ENCODE measurements at places on chromosomes 7 and 10. TPM values are rescaled to one million over a fixed set of nuclear protein-coding genes. Genes with fewer than 3 reads are reported as not detected.
A peak's percentile ranks its signal among the peaks of the same experiment; 100 is the strongest.

DNA sequence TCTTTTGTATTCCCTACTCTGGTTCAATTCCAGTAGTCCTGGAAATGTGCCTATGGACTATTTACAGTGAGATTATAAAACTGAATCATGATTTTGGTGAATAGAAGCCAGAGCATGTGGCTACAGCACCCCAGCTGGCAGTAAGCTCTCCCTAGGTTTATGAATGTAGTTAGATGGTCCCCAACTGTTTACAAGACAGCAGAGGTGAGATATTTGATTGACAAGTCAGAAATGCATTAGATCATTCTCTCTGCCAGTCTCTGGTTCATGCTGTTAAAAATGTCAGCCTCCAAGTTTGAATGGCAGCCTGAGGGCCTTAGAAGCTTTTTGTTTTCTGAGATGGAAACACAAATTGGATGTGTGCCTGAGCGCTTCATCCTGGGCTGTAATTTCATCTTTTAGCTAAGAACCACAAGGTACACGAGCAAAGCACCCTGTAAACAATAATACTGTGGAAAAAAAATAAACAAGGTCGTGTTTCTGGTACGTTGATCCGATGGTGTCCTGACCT, 85.0 kb downstream of the BTRC start:
- no peak for DNase-seq

The CRHR2 gene
- not detected for polyA plus RNA-seq

DNA sequence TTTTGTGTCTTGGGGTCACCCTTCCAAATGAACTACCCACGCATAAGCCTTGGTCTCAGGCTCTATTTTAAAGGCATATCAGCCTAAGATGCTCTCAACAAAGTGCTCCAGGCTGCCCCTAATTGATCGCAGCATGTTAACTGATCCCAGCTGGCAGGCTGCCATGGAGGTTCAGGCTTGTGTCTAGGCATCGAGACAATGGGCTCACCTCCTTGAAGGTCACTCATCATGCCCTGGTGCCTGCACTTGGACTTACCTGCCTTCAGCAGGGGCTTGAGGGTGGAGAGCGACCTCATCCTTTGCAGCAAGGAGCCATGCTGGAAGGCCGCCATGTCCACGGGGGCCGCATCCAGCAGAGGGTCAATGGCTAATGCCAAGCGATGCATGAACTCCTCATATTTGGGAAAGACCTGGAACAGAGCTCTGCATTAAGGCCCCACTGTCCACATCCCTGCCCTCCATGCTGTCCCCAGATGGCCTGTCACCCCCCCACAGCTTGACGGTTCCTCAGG, 17.8 kb downstream of the PYROXD2 start:
- no peak for DNase-seq

DNA sequence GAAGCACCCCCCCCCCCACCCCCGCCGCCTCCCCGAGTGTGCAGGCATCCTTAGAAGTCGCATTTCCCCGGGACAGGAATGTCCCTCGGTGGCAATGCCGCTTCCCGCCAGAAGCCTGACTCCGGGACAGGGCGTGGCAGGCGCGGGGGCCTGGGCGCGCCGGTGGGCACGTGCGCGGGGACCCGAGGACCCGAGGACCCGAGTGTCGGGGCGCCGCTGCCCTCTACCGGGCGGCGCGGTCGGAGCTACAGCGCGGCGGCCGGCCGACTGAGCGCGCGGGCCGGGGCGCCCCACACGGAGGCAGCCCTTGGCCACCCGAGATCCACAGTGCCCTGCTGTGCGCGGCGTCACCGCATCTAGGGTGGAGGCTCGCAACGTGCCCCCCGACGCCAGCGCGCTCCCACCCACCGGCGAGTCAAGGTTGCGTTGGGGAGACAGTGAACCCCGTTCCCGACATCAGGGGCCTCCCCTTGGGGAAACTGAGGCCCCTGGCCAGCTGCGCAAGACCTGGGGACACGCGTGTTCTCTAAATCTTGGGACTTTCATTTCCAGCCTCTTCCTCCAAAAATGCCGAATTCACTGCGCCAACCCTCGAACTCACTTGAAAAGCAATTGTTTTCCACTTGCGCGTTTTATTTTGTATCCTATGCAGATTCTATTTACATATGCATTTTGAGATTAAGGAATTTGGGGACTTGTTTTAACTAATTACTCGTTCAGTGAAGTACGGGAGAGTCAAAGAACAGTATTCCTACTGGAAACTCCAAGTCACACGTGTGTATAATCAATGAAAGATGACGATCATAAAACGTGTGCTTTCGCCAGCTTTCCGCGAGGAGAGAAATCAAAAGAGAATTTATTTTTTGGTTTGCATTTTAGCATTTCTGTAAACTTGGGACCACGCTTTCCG, 3.1 kb upstream of the CUX1 start:
- peak; percentile 70 for DNase-seq

- no peak for DNase-seq
Observed at GRCh38 chr7:92647011-92647625, 56.9 kb upstream of the FAM133B start.

DNA sequence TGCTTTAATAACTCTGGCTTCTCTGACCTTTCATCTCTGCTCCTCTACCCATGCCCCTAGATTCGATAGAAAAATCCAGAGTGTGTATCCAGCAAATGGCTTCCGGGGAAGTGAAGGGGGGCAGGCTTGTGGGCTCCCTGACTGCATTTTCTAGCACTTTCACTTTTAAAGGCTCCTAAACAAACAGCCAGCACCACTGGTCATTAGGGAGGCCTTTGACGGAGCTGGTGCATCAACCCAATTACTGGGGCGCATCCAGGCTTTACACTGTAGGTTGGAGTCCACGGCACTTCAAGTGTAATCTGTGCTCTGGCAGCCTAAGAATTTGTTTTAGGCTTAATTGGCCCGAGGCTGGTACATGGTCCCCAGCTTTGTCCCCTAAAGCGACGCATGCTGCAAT, 291.9 kb downstream of the GFRA1 start:
- DNase-seq: no peak

DNA sequence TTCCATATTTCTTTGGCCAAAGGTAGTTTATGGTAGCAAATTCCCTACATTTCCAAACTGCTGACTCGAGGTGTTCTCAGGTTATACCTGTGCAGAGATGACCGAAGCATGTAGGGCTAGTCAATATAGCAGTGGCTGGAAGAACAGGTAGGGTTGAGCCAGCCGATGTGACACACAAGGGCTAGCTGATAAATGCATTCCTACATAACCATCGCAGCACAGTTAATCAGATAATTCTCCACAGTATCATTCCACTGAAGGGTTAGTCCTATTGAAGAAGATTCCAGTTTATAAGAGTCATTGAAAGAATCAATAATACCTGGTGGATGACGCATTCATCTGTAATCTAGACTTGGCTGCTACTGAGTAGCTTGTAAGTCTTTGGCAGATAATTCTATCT, 220.0 kb downstream of the KIF20B start:
- DNase-seq: peak; percentile 7

- DNase-seq: no peak
Observed at GRCh38 chr7:69738396-69738951, 140.2 kb downstream of the AUTS2 start.

GRCh38 chr10:100683545-100684300, 61.7 kb upstream of the PAX2 start:
- DNase-seq: no peak

GRCh38 chr7:25126751-25127150, 1.7 kb upstream of the CYCS start:
- DNase-seq: no peak

The BICC1 gene
- polyA plus RNA-seq: 57.7 TPM

The ADIRF gene
- not detected for polyA plus RNA-seq

GRCh38 chr10:5944389-5945189, 32.8 kb downstream of the IL15RA start:
- DNase-seq: peak; percentile 75

DNA sequence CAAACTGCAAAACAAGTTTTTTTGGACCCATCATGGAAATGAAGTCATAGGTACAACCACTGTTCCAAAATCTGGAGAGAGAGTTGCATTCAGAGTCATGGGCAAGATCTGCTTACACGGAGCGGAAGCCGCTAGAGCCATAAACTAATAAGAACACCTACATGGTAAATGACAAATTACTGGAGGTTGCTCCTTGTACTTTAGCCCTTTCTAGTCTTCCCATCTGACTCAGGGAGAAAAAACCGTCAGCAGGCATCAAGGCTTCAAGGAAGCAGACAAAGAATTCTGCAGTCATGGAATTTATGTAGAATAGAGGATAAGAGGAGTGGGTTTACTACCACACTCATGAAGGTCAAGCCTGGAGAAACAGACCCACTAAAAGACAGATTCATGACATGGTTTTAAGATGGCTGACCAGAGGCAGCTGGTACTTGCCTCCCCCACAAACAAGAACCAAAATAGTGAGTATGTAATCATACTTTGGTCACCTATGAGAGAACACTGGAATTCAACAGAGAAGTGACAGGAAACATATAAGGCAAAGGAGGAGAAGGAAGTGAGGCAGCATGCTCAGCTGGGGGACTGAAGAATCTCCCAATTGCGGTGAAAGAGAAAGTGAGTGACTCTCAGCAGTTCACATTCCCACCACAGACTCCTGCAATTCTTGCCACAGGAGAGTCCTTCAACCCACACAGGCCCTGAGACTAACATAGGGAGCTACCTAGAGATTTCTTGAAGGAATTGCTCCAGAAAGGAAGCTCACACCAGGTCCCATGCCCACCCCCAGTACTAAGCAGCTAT, 42.4 kb upstream of the ASAH2 start:
- DNase-seq: no peak

GRCh38 chr7:23205909-23206767, 24.3 kb downstream of the NUP42 start:
- no peak for DNase-seq

GRCh38 chr7:5697754-5698424, 83.6 kb downstream of the RNF216 start:
- DNase-seq: no peak

DNA sequence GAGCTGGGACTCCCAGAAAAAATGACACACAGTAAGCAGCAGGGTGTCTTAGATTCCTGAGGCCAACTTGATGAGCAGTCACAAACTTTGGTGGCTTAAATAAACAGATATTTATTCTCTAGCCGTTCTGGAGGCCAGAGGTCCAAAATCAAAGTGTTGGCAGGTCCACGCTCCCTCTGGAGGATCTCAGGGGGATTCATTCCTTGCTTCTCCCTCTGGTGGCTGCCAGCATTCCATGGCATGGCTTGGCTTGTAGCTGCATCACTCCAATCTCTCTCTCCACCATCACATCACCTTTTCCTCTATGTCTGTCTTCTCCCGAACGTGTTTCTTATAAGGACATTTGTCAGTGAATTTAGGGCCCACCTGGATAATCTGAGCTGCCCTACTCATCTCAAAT, 98.4 kb downstream of the OSBPL3 start:
- no peak for DNase-seq

The HTR5A gene
- not detected for polyA plus RNA-seq

DNA sequence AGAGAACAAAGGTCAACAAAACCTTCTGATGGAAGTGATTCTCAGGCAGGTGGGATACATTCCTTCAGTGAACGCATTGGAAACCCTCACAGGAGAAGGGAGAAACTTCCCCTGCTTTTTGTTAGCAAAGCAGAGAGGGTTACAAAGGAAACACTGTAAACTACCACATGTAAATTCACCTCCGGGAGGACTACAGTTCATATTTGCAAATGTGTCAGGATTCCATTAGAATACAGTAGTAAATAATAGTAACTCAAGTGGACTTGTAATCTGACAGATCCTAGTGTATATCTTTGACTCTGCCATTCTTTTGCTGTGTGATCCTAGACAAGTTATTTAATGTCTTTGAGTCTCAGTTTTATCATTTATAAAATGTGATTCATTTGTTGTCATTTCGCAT, 504.3 kb upstream of the NRP1 start:
- no peak for DNase-seq

The PILRA gene
- 3.8 TPM for polyA plus RNA-seq

The EPDR1 gene
- 109 TPM for polyA plus RNA-seq

DNA sequence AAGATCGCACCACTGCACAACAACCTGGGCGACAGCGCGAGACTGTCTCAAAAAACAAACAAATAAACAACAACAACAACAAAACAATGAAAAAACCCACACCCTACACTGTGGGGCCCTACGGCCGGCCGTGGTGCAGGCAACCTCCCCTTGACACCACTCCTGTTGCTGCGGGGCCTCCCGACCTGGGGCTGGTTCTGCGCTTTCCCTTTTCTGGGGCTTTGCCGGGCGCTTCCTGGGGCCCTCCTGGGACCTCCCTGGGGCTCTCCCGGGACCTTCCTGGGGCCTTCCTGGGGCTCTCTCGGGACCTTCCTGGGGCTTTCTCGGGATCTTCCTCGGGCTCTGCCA, 46.6 kb downstream of the INSIG1 start:
- no peak for DNase-seq

DNA sequence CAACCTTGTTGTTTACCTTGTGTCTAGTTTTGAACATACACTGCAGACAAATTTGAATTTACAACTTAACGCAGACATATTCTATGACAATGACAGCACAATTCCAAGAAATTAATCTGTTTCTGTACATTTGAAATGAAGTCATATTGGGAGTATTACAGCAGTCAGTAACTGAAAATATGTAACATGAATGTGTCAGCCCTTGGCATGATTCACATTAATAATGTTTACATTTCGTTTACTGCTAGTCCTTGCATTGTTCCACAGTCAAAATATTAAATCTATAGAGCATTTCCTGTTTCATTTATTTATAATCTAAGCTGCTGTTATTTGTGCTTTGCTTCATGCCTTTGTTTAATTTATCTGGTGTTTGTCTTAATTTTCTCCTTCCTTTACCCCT, 80.4 kb downstream of the NOC3L start:
- DNase-seq: no peak

- DNase-seq: peak; percentile 99
Observed at GRCh38 chr7:47763063-47763974, 181.4 kb upstream of the TNS3 start.

DNA sequence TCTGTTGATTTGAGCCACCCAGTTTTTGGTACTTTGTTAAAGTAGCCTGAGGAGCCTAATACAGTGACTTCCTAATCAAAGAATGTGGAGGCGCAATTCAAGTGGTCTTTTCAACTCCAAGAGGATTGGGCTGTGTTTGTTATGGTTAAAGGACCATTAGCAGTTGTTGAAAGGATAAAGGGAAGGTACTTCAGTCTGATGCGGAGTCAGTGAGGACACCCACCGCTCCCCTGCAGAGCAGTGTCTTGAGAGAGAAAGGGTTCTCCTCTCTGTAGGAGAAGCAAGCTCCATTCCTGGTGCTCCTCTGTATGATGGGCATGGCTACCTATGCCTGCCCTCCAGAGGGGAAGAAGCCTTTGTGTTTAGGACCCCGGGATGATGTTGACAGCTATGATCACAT, 590.6 kb upstream of the C7orf33 start:
- DNase-seq: no peak

- no peak for DNase-seq
Observed at GRCh38 chr10:18486438-18486837, 164.9 kb downstream of the NSUN6 start.

- DNase-seq: no peak
Observed at GRCh38 chr7:36109013-36109627, 43.9 kb upstream of the EEPD1 start.

GRCh38 chr7:143885951-143886350, 16.0 kb downstream of the TCAF1 start:
- DNase-seq: no peak

- DNase-seq: no peak
Observed at GRCh38 chr10:111085690-111086353, 9.0 kb downstream of the ADRA2A start.

Measured in A549 (cell line).